H7 (cell line): ENCODE measurements at places on chromosomes 7 and 10. TPM values are rescaled to one million over a fixed set of nuclear protein-coding genes. Genes with fewer than 3 reads are reported as not detected.

- no peak for DNase-seq
Observed at GRCh38 chr10:132114953-132115520, 49.3 kb downstream of the JAKMIP3 start.

- DNase-seq = no peak
Observed at GRCh38 chr10:114869520-114869892, 47.9 kb downstream of the FHIP2A start.

DNA sequence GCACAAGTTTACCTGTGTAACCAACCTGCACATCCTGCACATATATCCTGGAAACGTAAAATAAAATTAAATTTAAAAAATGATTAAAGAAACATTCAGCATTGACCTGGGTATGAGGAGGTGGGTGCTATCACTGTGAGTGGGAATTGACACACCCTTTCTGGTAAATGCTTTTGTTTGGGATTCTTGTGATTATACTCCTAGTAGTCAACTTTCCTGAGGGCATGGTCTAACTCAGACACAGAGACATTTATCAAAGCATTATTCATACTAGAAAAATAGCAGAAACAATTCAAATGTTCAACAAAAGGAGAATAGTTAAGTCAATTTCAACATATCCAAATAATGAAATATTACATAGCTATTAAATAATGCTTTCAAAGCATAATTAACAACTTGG is 44.2 kb downstream of the CNNM2 start:
- DNase-seq = no peak

DNA sequence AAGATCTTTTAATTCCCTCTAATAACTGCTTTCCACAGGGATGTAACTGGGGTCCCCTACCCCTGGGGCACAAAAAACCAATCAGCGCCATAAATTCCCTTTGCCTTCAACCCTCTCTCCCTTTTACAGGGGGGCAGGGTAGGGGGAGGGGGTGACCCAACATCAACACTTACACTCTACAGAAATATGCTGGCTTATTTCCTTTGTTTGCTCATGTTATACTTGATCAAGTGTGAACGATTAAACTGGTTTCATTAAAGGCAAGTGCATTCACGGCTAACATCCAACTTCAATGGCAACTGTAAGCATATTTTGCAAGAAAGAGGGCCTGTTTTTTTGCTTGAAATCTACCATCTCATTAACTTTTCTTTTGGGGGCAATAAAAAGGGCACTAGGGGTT is 2.9 kb downstream of the CTBP2 start:
- DNase-seq = no peak

DNA sequence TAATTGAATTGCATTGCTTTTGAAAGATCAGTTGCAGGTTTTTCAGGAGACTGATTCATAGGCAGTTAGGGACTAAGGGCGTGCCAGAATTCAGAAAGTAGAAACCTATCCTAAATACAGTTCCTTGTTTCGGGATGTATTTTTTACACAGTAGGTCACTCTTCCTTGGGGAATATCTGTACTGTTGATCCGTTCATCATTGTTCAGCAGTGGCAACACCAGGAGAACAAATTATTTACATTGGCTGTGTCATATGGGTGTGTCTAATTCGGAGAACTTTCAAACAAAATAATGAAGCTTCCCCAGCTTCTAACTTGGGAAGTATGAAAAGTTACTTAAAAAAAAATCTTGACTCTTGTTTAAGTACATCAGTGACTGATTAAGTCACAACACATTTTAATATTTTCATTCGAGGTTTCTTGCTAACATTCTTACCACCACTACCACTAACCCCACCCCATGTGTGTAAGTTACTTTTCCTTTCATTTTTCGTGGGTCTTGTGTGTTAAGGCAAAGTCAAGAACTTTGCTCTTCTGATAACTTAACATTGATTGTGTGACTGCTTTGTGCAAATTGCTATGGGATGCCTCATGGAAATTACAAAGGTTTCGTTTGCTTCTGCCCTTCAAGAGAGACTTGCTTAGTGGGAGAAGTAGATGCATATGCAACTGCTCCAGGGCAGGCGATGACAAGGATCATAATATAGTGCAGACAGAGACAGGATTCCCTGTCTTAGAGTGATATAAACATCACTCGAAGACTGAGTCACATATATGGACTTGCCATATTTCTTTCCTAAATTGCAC is 43.8 kb upstream of the RPA3 start:
- DNase-seq = no peak

- no peak for DNase-seq
Observed at GRCh38 chr7:39971924-39972323, 21.9 kb downstream of the CDK13 start.

GRCh38 chr7:11021468-11021867 is 47.8 kb downstream of the PHF14 start:
- DNase-seq = no peak

- DNase-seq = no peak
Observed at GRCh38 chr7:152486968-152487367, 51.2 kb upstream of the KMT2C start.

- DNase-seq = no peak
Observed at GRCh38 chr7:2185715-2186114, 47.0 kb downstream of the MAD1L1 start.

- peak; percentile 22 for DNase-seq
Observed at GRCh38 chr7:25059576-25059975, 65.5 kb downstream of the CYCS start.

GRCh38 chr10:7487528-7487927 is 76.7 kb upstream of the SFMBT2 start:
- DNase-seq = no peak

DNA sequence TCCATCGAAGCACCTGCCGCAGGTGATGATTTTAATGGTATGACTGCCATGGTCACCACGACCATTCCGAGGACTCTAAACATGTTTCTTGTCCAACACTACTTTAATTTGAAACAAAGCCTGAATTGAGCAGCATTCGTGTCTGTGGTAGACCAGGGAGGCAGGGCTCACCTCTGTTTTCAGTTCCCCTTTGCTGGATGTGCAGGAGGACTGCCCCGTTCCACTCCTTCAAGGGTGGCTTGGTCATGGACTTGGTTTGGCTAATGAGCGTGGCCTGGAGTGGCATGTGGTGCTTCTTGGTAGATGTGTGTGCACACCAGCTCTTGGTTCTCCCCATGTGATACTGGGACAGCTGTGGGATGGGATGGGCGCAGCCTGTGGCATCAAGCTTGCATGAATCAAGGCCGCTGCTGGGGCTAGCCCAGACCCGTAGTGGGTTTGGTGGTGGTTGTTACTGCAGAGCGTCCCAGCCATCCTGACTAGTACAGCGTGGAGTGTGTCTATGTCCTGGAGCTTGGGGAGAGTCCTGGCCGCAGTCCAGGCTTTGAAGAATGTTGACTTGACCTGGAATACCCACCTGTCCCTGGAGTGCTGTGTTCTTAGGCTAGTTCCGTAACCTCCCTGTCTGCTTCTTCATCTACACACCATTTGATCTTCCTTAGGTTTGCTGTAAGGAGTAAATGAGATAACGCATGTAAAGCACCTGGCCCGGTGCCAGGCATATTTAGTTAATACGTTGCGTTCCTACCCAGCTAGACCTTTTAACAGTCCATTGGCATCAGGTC is 34.8 kb downstream of the MGMT start:
- DNase-seq = no peak

DNA sequence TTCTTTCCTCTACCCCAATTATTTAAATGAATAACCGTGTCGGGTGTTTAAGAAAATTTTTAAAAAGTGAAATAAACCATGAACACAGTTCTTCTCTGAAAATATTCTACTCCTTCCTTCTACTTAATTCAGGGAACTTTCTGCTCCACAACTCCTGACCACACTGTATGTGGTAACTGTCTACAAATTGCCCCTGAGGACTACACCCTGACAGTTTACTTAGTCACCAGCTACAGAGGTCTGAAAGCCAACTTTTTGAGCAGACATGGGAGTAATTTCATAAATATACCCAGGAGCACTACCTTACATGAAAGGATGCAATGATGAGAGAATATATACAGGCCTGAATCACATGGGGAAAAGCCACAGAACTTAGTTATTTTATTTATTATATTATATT is 523.2 kb upstream of the SORCS1 start:
- no peak for DNase-seq

- peak; percentile 96 for DNase-seq
Observed at GRCh38 chr7:48089046-48090003, at the start of gene UPP1. Gene UPP1, plus strand, starts transcription at chr7:48089265. Its CDS starts 5,519 bp downstream, at chr7:48094784.

- DNase-seq = no peak
Observed at GRCh38 chr10:133150656-133151055, 9.4 kb upstream of the KNDC1 start.

- DNase-seq = no peak
Observed at GRCh38 chr10:102135956-102136526, 3.2 kb downstream of the PPRC1 start.

DNA sequence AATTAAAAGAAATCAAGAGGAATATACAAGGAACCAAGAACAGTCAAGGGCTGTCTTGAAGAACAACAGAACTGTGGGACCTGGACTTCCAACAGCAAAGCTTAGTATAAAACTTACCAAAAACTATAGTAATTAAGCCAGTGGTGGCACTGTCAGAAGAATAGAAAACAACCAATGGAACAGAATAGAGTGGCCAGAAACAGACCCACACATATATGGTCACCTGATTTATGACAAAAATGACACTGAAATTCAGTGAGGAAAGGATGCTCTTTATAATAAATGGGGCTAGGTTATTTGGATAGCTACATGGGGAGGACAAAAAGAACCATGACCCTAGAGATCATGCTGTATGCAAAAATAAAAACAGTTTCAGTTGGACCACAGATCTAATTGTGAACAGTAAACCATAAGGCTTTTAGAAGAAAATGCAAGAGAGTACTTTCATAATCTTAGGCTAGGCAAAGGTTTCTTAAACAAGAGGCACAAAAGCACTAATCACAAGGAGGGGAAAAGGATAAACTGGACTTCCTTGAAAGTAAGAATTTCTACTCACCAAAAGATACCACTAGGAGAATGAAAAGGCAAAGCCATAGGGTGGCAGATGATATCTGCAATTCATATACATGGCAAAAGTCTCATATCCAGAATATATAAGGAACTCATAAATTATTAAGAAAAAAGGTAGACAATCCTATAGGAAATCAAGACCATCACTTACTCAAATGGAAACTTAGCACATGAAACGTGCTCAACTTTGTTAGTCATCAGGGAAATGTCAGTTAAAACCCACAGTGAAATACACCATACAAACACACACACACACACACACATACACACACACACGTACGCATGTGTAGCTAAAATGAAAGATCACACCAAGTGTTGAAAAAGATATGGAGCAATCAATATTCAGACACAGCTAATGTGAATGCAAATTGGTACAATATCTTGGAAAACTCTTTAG is 20.8 kb downstream of the HYCC1 start:
- no peak for DNase-seq

DNA sequence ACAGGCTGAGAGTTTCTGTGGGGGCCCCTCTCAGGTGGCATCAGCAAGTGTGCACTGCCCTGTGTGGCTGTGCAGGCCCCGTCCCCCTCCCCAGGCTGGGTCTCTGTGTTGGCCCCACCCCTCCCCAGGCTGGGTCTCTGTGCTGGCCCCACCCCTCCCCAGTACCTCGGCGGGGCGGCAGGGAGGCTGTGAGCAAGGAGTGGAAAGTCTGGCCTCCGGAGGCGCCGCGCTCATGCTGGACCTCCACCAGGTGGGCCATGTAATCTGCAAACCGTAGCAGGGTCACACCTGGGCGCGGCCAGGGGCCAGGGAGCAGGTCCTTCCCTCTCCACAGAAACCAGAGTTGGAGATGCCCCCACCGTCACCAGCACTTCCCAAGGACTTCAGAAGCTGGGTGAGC is 21.4 kb upstream of the MICALL2 start:
- peak; percentile 82 for DNase-seq

- no peak for DNase-seq
Observed at GRCh38 chr10:26737730-26738129, 40.2 kb downstream of the PDSS1 start.

- no peak for DNase-seq
Observed at GRCh38 chr7:129969881-129970446, 17.2 kb upstream of the UBE2H start.

DNA sequence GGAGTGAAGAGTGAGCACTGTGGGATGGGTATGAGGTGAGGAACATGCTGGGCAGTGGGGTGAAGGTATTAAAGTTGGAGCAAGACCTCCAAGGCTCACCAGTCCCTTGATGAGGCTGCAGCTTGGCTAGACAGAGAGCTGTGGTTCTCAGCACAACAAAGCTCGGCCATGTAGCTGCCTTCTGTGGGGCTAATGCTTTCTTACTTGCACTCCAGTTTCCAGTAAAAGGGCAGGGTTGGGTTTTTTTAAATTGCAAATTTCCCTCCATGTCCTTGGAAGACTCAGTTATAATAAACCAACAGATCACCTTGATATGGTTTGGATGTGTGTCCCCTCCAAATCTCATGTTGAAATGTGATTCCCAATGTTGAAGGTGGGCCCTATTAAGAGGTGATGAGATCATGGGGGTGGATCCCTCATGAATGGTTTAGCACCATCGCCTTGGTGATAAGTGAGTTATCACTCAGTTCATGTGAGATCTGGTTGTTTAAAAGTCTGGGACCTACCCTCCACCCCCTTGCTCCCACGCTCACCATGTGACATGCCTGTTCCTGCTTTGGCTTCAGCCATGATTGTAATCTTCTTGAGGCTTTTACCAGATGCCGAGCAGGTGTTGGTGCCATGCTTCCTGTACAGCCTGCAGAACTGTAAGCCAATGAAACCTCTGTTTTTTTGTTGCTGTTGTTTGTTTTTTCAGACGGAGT is 55.9 kb downstream of the ATXN7L1 start:
- DNase-seq = no peak

- DNase-seq = no peak
Observed at GRCh38 chr7:105618016-105618296, 36.7 kb upstream of the EFCAB10 start.

GRCh38 chr10:105096316-105096715 is 455.2 kb downstream of the SORCS3 start:
- DNase-seq = no peak

- no peak for DNase-seq
Observed at GRCh38 chr7:106984034-106984433, 60.5 kb upstream of the PRKAR2B start.

- no peak for DNase-seq
Observed at GRCh38 chr10:101485681-101486554, 102.1 kb downstream of the POLL start.

- DNase-seq = no peak
Observed at GRCh38 chr7:31074120-31074383, 21.9 kb downstream of the ADCYAP1R1 start.

- DNase-seq = no peak
Observed at GRCh38 chr7:56491636-56492425, 375.6 kb upstream of the NUPR2 start.

Gene ZNF804B
- total RNA-seq = not detected in 2 replicates

Gene PDE1C
- 0.14 and 0.52 TPM in 2 replicates for total RNA-seq

Gene HABP2
- not detected in 2 replicates for total RNA-seq

Gene ENTPD1
- 0.42 and 0.92 TPM in 2 replicates for total RNA-seq

Gene SPDYE16
- not detected in 2 replicates for total RNA-seq

Gene OR2A12
- total RNA-seq = not detected in 2 replicates

Gene IFIT3
- 0.22 and 0.45 TPM in 2 replicates for total RNA-seq

Gene GJD4
- not detected in 2 replicates for total RNA-seq

Gene ELMO1
- 8.0 and 8.7 TPM in 2 replicates for total RNA-seq

Gene FAM13C
- total RNA-seq = 1.8 and 2.5 TPM in 2 replicates

Gene MET
- 14.6 and 25.4 TPM in 2 replicates for total RNA-seq

Gene TET1
- 27.5 and 47.6 TPM in 2 replicates for total RNA-seq

Gene CYP2C19
- total RNA-seq = 0.04 and 0.14 TPM in 2 replicates

Gene DPP6
- total RNA-seq = 1.1 and 1.6 TPM in 2 replicates
